ENCODE measurements at places on chromosomes 12 and 14.
A peak's percentile ranks its signal among the peaks of the same experiment; 100 is the strongest.

DNA sequence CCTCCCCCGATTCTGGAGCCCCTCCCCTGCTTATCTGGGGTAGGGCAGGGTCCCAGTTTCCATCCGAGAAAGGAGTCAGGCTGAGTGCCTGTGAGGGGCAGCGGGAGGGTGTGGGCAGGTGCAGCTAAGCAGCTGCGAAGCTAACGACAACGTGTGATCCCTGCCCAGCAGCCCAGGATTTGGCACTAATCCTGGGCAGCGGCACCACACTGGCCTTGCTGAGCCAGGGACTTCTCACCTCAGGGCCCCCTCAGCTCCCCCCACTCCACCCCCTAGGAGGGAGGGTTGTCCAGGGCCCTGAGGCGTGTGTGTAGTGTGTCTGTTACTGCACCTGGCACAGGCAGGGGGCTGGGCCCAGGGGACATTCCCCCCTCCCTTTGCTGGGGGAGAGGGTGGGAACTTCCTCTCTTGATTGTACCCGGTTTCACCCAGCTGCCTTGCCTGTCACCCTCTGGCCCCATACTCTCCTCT, 1.8 kb downstream of the SMIM41 start:
- no peak for DNase-seq

DNA sequence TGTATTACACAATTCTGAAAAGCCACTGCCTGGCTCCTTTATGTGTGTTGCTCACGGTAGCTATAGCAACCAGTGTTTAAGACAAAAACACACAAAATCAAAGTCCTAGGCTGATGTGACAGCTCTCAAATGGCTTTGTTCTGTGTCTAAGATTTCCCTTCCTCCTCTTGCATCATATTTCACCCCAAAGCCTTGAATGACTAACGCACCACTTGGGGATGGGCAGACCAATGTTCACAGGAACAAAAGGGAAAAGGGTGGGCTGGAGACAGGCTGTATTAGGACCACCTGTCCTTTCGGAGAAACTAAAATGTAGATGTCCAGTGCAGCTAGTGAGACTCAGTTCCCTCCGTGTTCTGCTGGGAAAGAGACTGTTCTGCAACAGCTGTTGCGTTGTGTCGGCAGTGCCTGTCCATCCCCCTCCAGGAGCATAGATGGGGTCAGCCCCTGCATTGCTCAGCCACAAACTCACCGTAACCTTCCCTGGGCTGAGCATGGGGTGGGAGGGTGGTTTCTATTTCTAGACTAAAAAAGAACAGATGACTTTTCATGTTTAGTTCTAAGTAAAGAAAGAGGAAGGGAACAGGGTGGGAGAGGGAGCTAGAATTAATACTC, 26.8 kb upstream of the DAAM1 start:
- no peak for DNase-seq

DNA sequence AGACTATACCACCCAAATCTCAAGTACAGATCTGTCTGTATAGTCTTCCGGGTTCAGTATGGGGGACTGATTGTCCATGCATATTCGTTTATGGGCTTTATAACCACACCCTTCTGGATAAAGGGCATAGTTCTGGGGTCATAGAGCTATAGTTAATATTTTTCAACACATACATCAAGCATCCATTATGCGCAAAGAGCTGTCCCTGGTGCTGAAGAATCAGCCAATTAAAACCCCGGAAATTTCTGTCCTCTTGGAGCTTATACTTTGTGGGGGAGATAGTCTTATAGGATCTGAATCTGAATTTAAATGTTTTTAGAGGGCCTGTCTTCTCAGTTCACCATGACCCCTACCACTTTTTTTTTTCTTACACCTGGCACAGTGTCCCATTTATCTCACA, 256.7 kb downstream of the SUDS3 start:
- DNase-seq = no peak

DNA sequence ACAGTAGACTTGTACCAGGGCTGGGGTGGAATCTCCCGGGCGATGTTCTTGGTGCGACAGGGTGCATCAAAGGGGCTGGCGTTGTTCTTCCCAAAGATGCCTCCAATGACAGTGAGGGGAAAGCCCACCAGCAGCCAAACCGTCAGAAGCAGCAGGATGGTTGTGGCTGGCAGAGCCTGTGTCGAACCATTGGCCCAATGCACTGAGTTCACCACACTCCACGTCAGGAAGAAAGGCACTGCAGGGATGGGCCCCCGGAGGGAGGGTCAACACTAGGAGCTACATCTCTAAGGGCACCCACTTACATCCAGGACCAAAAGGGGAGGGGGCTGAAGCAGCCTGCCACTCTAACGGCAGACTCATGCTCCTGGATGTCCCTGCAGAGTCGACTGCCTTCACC, 1.8 kb upstream of the IPO4 start:
- DNase-seq = no peak

DNA sequence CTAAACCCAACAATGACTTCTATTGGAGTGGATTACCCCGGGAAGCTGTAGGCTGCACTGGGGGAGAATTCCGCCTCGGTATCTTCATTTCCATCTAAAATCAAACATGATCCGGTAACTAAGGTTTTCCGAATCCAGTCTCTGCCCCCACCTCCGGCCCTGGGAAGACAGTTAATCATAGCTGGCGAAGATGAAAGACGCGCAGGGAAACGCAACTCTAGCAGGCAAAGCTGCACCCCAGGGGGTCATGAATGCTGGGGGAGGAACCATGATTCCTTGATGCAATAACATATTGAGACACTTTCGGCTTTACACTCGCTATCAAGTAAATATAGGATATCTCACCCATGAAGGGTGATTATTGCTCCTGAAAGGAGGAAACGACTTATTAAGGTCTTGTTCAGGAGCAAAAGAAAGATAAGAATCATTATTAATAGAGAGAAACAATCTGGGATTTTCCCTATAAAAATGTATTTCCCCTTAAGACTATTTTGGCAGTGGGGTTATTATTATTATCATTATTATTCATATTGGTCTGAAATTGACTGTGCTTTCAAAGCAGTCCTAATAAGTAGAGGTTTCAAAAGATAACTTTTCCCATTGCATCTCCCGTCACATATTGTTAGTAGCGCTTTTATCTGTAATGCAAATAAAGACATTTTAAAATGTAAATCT, 614.9 kb downstream of the VRK1 start:
- no peak for DNase-seq

GRCh38 chr14:25800841-25801240, 750.9 kb upstream of the STXBP6 start:
- DNase-seq = no peak

DNA sequence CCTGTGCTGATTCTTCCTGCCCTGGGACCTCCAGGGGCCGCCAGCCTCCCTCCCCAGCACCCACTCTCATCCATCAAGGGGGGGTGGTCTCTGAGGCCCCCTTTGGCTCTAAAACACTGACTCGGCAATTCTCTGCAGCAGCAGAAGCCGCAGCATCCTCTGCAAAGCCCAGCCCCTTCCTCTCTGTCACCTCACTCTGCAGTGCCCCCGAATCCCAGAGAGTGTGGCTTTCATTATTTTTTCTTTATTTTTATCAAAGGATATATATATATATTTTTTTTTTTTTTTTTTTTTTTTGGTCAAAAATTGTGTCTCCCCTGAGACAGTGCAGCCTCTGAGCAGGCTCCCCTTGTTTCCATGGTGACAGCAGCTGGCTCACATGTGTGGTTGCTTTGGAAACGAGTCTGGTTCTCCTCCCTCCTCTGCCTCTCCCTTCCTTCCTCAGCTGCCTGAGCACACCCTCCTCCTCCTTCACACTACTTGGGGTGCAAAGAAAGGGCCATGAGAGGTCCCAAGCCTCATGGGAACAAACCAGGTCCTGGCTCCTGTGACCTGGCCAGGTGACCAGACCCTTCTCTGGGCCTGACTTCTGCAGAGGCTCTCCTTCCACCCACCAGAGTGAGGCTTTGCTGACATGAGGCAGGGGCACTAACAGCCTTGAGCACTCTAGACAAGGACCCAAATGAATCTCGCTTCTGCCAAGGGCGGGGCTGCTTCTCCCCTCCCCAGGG, 100.5 kb downstream of the LRRC74A start:
- no peak for DNase-seq

- DNase-seq = no peak
Observed at GRCh38 chr12:69509308-69509736, 39.1 kb downstream of the FRS2 start.

GRCh38 chr14:50357124-50357523, 39.6 kb downstream of the CDKL1 start:
- no peak for DNase-seq

- DNase-seq = no peak
Observed at GRCh38 chr12:40202095-40203059, 22.4 kb upstream of the LRRK2 start.

- DNase-seq = no peak
Observed at GRCh38 chr12:4991373-4991772, 52.3 kb upstream of the KCNA5 start.

- peak; percentile 30 for DNase-seq
Observed at GRCh38 chr12:47837190-47838171, 17.8 kb upstream of the HDAC7 start.

GRCh38 chr14:54597795-54598443, 31.0 kb downstream of the SAMD4A start:
- DNase-seq = no peak

- DNase-seq = no peak
Observed at GRCh38 chr12:19450362-19450761, 11.1 kb downstream of the AEBP2 start.

DNA sequence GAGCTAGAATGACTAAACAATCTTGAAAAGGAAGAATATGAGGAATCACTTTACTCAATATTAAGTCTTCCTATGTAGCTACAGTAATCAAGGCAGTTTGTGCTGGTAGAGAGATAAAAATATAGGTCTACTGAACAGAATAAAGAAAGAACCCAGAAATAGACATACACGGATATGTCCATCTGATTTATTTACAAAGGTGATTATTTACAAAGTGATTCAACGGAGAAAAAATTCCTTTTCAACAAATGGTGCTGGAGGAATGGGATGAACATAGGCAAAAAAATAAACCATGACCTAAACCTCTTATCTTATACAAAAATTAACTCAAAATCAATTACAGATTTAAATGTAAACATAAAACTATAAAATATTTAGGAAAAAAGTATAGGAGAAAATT, 36.6 kb downstream of the TAOK3 start:
- no peak for DNase-seq

DNA sequence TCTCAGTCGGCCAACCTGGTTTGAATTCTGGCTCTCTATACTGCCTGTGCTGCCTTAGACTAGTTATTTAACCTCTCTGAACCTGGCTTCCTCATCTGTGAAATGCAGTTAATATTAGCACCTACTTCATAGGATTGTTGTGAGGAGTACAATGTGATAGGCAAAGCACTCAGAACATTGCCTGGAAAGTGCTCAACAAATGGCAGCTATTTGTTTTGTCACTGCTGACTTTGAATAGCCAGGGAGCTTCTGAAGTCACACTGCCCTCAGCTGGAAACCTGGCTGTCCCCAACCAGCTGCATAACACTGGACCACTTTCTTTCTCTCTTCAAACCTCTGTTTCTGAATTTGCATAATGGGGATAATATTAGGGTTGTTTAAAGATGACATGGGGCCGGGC, 9.6 kb downstream of the TMEM30B start:
- no peak for DNase-seq

DNA sequence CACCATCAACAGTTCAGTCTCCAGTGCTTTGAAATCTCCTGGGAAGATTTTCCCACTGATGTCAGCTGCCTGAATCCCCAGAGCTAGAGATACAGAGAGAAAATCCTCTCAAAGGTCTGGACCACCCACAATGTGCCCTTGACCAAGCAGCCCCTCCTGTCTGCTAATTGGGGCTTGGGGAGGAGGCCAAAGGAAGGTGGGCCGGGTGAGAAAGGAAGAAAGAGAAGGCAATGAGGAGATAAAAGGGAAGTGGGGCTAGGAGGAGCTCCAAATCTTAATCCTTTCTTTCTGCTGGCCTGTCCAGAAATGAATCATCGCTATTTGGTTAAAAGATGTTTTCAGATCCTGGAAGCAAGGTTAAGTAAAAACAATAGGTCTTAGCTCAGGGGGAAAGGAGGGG, 322.9 kb downstream of the BCL11B start:
- no peak for DNase-seq

GRCh38 chr12:24754690-24755638, 193.9 kb downstream of the BCAT1 start:
- DNase-seq = no peak

DNA sequence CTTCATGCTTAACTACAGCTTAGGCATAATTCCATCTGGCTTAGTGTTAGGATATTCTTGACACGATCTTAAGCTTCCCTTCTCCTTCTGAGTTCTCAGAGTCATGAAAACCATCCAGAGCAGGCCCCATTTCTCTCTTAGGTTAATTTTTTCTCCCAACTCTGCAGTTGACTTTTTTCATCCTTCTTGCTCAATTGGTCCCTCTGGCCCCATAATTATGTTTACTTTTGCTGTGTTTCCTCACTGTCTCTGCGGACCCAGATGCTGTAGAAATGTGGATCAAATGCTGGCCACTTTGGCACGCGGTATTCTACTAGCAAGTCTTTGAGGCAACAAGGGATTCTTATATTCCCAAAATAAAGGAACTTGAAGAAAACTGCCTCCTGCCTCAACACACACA, 9.5 kb downstream of the TMEM132C start:
- DNase-seq = no peak
